ENCODE measurements at places on chromosomes 5 and 9.

- DNase-seq = peak; percentile 36
Measured at GRCh38 chr5:59759600-59760351, 133.8 kb downstream of the PDE4D start.

DNA sequence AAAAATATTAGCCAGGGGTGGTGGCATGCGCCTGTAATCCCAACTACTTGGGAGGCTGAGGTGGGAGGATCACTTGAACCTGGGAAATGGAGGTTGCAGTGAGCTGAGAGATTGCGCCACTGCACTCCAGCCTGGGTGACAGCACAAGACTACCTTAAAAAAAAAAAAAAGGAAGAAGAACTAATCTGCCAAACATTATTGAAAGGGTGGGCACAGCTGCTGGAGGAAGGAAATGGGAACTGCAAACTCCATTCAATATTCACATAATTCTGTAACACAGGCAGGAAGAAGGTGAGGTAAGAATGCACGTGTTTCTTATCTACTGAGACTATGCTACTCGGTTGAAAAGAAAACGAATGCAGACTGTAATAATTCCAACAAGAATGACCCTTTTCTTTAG is 121.1 kb upstream of the GNA14 start:
- DNase-seq = no peak

DNA sequence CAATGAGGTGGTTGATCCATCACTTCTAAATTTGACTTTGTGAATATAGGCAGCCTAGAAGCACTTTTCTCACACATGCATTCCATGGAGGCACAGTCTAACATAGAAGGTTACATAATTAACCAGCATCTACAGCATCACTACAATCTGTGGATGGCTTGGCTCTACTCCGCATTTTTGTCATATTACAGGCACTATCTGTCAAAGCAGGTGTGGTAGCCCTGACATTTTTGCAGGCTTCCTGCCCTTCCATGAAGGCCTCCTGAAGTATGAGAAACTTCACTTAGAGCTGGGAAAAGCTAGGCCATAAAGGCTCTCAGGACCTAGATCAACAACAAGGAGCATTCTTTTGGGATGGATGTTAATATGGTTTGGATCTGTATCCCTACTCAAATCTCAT is 378.0 kb downstream of the ANXA1 start:
- DNase-seq = no peak

GRCh38 chr9:134930398-134930797 is 12.7 kb upstream of the FCN1 start:
- DNase-seq = no peak

- no peak for DNase-seq
Measured at GRCh38 chr9:131578021-131578420, 32.7 kb downstream of the PRRT1B start.

- no peak for DNase-seq
Measured at GRCh38 chr5:141708016-141708415, 26.0 kb upstream of the ARAP3 start.

DNA sequence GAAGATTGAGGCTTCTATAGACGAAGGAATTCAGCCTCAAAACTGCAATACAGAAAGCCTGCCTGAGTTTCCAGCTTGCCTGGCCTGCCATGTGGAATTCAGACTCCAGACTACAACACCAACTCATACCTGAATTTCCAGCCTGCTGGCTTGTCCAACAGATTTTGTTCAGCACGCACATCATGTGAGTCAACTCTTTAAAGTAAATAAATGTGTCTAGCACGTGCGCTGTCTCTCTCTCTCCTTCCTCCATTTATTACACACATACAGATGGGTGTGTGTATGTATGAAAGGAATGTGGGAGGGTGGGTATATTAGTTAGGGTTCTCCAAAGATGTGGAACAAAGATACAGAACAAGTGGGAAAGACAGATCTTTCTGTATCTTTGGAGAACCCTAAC is 82.4 kb upstream of the TAS2R1 start:
- peak; percentile 91 for DNase-seq

GRCh38 chr5:115778417-115778816 is 38.0 kb downstream of the CDO1 start:
- no peak for DNase-seq

GRCh38 chr9:125842242-125842641 is 95.1 kb downstream of the PBX3 start:
- no peak for DNase-seq

- DNase-seq = no peak
Measured at GRCh38 chr5:133229931-133230664, 178.3 kb downstream of the HSPA4 start.

GRCh38 chr9:128168731-128169308 is 8.8 kb downstream of the BBLN start:
- DNase-seq = no peak

DNA sequence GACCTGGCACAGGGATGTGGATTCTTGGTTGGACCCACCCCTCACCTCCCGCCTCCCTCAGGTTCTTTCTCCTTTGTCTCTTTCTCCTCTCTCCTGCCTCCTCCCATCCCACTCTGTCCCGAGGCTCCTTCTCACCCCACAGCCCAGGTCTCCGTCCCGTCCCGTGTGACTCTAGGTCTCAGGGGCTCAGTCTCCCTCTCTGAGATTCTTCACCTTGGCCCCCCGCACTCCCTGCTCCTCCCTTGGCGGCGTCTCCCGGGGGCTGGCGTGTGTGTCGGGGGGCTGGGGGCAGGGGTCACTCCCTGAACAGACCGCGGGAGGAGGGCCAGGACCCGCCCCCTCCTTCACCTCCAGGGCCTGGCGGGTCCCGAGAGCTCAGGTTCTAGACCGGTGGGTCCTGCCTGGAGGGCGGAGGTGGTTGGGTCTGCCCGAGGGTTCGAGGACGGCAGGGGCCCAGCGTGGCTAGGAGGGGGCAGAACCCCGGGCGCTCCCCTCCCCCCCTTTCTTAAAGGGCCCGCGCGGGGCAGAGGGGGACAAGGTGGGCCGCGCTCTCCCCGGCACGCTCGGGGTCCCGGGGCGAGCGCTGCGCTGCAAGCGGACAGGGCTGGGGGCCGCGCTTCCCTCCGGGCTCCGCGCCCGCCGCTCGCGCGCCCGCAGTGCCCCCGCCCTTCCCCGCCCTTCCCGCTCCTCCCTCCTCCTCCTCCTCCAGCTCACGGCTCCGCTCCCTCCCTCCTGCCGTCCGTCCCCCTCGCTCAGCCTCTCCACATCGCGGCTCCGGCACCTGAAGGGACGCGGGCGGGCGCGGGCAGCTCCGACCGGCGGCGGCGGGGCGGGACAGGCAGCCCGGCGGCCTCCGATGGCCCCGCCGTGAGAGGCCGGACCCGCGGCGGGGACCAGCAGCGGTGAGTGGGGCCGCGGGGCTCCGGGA is at the start of gene PSD2:
Gene PSD2 (plus strand): TSS at position 735 of the 928 bp plus-strand sequence. CDS start 13,633 bp downstream, outside the sequence.
- DNase-seq = peak; percentile 34

GRCh38 chr5:132445640-132445923 is 45.0 kb downstream of the IRF1 start:
- no peak for DNase-seq

DNA sequence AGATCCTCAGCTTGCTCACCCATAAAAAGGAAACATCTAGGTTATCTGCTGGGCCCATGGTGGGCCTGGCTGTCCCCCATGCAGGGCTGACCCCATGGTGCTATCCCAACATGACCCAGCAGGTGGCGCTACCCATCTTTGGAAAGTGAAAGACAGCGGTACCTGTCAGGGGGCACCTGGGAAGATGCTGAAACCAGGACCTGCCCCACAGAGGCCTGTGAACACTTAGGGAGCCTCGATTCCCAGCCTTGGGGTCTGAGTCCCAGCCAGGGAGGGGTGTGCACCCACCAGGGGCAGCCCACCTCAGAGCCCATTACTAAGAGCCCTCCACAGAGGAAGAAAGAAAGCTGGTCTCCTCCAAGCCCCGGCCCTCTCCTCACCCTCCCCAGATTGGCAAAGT is 46.6 kb upstream of the IPPK start:
- peak; percentile 29 for DNase-seq
